AG04449 (cell line): ENCODE measurements at places on chromosomes 11 and 22.
A peak's percentile ranks its signal among the peaks of the same experiment; 100 is the strongest.

GRCh38 chr22:42939941-42940653 lies 74.9 kb downstream of the PACSIN2 start:
- peak; percentile 45 for DNase-seq

GRCh38 chr11:35593143-35593542 lies 25.1 kb upstream of the FJX1 start:
- peak; percentile 88 for DNase-seq

- DNase-seq: no peak
Measured at GRCh38 chr11:20010156-20010850, 150.0 kb downstream of the DBX1 start.

DNA sequence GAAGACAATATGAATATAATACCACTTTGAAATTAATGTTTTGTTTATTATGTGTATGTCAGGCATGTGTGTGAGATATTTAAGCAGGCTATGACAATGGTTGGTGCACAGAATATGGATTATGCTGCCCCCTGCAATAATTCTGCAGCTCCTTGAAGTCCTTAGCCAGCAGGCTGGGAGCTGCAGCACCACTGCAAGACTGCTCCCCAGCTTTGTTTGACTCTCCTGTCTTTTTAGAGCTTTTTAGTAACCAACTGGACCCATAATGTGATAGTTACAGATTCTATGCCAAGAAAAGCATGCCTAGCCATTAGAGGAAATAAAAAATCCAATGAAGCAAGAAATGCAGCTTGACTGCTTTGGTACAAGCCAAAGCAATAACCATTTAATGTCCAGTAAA lies 535.1 kb downstream of the TMEM135 start:
- DNase-seq: no peak

- no peak for DNase-seq
Measured at GRCh38 chr11:102453302-102453695, 734 bp upstream of the TMEM123 start.
